Pancreas (tissue), 10 donors: ENCODE measurements at places on chromosomes 12 and 14. TPM values are rescaled to one million over a fixed set of nuclear protein-coding genes. Genes with fewer than 3 reads are reported as not detected.

- peak; percentile 22 for DNase-seq
These were observed 1.4 kb upstream of the GABARAPL1 start for GRCh38 chr12:10211101-10211939.

DNA sequence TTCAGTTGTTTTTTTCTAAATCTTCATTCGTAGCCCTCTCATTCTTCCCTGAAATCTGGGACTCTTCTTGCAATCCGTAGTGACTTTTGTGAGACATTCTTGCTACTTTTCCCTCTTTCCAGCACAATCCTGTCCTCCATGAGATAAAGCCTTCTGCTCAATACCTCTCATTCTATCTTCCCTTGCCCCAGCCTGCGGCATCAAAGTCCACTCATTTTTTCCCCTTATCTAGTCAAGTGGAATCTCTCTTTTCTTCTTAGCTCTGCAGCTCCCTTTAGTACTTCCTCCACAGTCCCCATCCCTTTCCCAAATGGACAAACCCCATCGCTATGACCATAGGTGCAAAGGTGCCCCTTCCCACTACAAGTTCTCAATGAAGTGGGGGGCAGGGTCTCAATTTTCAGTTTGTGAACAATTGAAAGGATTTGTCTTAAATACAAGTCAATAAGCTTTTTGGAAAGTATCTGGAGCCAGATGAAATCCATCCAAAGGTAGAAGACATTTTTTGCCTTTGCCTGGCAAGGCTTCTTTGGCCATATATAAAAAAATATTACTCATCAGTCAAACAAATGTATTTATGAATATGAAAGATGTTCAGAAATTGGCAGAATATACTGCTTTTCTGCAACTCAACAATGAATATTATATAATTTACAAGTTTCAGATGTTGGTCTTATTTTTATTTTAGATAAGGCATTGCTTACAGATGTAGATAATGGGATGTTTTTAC, 179.4 kb downstream of the SNAPC1 start:
- no peak for DNase-seq

DNA sequence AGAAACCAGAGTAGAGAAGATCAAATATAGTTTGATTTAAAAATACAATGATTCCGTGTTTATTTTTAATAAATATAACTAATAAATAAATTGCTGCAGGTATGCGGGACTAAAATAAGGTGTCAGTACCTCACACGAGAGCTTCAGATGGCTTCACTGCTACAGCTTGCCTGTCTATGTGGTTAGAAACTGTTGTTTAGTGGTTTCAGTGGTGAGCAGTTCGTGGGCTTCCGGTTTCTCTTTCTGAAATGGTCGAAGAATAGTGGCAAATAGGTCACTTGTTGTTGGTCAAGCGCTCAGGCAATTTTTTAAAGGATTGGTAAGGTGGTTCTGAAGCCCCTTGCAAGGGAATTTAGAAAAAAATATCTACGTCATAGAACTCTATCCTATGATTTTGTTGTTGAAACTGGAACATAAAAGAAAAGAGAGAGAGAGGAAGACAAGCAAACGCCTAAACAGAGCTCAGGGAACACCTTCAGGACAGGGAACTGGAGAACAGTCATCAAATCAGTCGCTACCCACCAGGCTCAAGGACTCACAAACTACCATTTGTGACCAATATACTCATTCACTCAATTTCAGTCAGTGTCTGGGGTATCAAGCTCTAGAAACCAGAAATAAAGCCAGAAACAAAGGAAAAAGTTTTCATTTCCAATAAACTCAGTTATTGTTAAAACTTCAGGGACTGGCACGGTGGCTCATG, 31.3 kb downstream of the GABARAPL1 start:
- DNase-seq: no peak

DNA sequence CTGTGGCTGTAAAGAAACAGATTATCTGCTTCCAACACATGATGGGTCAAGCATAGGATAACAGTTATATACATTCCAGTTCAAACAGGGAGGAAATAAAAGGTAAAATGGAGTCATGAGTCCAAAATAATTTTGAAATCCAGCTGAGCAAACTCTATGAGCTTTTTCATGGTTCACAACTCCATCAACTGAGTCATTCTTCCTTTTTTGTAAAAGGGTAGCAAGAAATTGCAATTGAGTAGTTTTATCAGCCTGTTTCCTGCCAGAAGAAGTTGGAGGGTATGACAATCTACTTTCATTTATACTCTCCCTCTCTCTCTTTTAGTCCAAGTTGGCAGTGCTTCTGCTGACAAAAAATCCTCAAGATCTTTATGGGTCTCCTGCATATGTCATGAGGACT, 95.6 kb downstream of the CPNE8 start:
- no peak for DNase-seq

DNA sequence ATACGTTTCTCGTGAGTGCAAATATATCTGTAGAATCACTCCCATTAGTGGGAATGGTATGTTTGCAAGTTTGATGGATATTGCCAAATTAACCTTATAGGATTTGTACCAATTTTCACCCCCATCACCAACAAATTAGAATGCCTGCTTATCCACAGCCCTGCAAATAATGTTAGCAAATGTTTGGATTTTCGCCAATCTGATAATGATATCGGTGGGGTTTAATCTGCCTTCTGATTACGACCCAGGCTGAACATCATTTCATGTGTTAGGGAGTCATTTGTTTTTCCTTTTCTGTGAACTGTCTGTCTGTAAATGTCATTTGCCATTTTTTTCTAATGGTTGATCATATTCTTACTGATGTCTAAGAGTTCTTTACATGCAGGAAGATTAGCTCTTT, 4.1 kb upstream of the DAZAP2 start:
- DNase-seq: no peak

- DNase-seq: no peak
These were observed 215.9 kb downstream of the CHST11 start for GRCh38 chr12:104672501-104673265.

GRCh38 chr12:51262758-51263177, 7.4 kb downstream of the SMAGP start:
- DNase-seq: peak; percentile 85

DNA sequence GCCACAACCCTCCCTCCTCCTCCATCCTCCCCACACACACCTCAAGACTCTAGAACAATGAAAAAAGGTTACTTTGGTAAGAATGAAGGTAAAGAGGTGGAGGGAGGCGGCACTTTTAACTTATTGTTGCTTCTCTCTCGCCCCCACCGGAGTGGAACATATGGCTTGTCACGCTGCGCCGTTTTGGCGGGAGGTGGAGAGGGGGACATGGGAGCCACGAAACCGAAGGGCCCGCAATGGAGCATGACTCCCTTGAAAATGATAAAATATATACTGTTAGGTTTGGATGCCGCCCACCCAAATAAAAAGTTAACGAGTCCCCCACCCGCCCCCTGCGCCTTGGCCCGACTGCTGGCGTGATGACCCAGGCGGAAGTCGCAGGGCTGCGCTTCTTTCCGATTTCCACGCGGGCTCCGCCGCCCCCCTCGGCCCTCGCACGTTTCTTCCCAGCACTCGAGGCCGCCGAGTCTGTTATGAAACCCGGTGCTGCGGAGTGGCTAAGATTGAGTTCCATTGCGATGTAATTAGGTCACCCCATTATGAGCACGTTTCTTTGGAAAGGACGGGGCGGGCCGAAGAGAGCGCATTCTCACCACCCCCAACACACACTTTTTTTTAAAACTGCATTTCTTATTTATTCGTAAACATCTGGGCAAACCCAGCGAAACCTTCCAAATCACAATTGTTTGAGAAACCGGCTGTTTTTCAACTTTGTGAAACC, 1.4 kb upstream of the ZFP36L1 start:
- peak; percentile 85 for DNase-seq

GRCh38 chr12:95857156-95857555, 1.6 kb upstream of the SNRPF start:
- DNase-seq: no peak

DNA sequence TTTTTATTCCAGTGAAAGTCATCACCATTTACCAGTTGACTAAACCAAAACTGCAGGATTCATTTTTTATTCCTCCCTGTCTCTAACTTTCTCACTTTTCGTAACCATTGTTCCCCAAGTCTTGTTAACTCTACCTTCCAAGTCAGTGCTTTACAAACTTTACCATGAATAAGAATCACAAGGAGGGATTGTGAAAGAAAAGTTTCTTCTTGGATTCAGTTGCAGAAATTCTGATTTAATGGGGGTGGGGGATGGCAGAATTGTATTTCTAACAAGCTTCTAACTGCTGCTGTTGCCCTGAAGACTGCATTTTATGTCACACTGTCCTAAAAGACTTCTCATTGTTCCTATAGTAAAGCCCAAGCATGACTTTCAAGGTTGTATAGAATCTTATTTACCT, 5.0 kb upstream of the RAB21 start:
- DNase-seq: no peak

DNA sequence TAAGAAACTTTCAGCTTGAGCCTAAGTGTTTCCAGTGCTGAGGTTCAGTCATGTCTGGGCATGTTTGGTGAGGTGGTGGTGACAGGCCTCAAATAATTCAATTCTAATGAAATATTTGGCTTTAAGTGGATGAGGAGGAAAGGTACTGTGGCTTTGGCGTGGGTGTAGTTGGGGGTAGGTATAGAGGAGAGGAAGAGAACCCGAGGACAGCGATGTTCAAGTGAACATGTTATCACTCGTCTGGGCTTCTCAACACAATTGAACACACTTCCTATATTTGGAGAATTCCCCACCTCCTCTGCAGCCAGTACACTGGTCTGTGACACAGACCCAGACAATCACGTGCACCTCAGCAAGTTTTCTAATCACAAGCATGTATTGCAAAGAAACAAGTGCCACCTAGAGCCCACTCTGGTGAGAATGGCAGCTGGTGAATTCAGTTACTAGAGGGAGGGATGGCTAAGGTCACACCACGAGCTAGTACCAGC, 53.0 kb downstream of the IFNG-AS1 start:
- no peak for DNase-seq

DNA sequence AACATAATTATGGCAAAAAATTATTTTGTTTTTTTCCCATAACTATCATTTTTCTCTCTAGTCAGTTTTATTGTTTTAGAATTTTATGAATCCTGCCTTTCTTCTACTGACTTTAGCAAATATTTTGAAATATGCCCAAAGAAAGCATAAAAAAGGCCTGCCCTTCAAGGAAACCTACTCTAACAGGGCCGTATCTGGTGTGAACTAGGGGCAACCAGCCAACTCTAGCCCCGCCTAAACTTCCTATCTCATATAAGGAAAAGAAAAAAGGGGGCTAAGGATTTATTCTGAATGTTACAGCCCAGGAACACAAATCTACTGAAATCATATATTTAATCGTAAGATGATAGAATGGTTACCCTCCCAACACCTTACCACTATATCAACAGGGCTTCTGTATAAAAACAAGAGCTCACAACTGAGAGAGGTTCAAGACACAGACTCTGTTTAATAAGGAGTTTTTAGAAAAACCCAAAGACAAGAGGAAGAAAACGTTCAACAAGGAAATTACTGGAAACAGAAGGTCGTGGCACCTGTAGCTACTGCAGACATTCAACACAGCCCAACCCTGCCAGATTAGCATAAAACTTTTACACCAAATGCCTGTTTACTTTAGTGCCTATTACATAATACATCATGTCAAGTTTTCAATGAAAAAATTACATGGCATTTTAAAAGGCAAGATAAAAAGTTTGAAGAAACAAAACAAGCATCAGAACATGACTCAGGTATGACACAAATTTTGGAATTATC, 12.9 kb upstream of the EPYC start:
- no peak for DNase-seq

The NTS gene
- 0.33 TPM for polyA plus RNA-seq

The OTX2 gene
- polyA plus RNA-seq: not detected

The TXNDC16 gene
- 1.1 TPM for polyA plus RNA-seq

The POTEM gene
- polyA plus RNA-seq: not detected
